ENCODE measurements at places on chromosomes 3 and 15. TPM values are rescaled to one million over a fixed set of nuclear protein-coding genes. Genes with fewer than 3 reads are reported as not detected.

Gene PPP1R2
- 93.6 TPM for total RNA-seq

Gene PLSCR2
- total RNA-seq: not detected

Gene THAP10
- not detected for total RNA-seq

Gene CSPG4
- total RNA-seq: not detected

DNA sequence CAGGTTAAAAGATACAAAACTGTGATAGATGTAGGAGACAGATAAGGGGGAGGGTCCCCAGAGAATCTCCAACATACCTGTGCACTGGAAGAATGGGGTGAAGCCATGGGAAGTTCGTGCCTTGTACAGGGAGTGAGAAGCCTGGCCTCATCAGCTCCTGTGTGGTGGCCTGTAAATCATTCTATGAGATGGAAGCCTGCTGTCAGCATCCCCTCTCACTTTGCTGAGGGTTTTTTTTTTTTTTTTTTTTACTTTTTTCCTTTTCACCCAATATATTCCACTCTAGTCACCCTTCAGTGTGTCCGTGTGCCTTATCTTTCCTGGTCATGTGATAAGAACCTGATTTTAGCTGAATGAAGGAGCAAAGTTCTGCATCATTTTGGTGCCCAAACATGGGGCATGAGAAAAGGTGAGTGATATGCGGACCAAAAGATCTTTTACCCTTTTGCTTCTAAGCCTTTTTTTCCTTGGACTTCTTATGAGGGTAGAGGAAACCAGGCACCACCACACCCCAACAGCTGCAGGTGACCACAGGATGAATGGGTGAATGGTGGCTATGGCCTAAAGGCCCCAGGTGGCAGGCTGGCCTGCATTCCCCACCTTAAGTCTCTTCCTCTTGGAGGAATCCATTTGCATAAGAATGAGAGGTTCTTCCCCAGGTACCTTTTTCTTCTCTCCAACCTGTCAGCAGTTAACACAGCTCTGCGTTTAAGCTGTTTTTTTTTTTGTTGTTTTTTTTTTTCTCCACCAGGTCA is 1345.0 kb downstream of the NSUN3 start:
- no peaks in the 10 kb centered on the region for H3K27me3 ChIP-seq
- no peaks in the 10 kb centered on the region for H3K4me1 ChIP-seq
- DNase-seq: no peak
- H3K4me3 ChIP-seq: no peak overlapping the region
- H3K27ac ChIP-seq: no peak overlapping the region

GRCh38 chr3:164477403-164477802 is 600.9 kb downstream of the SI start:
- H3K27ac ChIP-seq: no peak overlapping the region
- no peak for DNase-seq
- no peak overlapping the region for H3K4me3 ChIP-seq
- no peaks in the 10 kb centered on the region for H3K4me1 ChIP-seq
- no peaks in the 10 kb centered on the region for H3K36me3 ChIP-seq

GRCh38 chr15:35885870-35886269 is 339.9 kb upstream of the DPH6 start:
- H3K4me3 ChIP-seq: no peak overlapping the region
- no peaks in the 10 kb centered on the region for H3K27me3 ChIP-seq
- no peak for DNase-seq

DNA sequence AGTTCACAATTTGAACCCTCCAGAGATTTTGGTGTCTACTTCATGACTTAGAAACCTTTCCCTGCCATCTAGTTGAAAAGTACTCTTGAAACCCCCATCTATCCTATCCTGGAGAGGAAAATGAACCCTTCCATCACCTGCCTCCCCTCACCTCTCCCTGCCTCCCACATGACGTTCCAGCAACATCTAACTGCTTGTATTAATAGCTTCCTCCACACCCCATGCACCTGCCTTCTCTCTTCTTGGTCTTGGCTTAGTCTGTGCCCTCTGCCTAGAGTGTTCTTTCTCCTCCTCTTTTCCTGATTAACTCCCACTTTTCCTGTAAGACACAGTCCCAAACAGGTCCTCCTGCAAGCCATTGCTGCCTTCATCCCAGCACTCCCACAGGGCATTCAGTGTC is 107.8 kb downstream of the LIPC start:
- peaks cover 17% of the 10 kb centered on the region for H3K4me1 ChIP-seq
- peaks cover 3% of the 10 kb centered on the region for H3K27me3 ChIP-seq
- H3K4me3 ChIP-seq: no peak overlapping the region

DNA sequence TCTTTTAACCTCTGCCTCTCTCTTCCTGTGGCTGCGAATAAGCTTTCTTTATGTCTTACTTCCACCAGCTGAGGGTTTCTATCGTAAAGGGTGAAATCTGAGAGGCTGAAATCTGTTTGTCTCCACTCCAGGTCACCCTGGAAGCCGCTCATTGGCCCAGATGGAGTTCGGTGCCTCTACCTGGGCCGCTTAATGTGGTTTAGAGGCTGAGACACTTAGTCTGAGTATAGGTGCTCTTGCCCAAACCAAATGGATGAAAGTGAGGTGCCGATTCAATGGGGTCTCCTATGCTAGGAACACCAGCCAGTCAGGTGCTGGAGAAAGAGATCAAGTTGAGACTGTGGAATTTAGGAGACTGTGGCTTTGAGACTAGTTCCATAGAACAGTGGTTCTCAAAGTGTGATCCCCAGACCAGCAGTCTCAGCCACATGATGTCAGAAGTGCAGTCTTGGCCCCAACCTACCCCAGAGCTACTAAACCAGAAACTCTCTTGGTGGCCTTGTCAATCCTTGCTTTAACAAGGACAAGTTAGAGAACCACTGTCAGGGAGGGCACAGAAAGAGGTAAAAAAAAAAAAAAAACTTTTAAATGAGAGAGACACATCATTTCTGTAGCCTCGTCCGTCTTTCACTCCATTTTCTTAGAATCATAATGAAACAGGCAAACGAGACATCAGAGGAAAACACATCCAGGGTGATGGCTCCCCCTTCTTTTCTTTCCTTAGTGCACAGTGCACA is 54.9 kb upstream of the CCR2 start:
- H3K36me3 ChIP-seq: peaks cover 2% of the 10 kb centered on the region
- peaks cover 71% of the 10 kb centered on the region for H3K4me1 ChIP-seq
- peak overlapping the region; percentile 69 for H3K4me3 ChIP-seq

GRCh38 chr15:64685230-64685888 is 90.0 kb downstream of the RBPMS2 start:
- no peaks in the 10 kb centered on the region for H3K27me3 ChIP-seq
- no peak overlapping the region for H3K27ac ChIP-seq
- H3K36me3 ChIP-seq: peaks cover 7% of the 10 kb centered on the region
- no peaks in the 10 kb centered on the region for H3K4me1 ChIP-seq
- H3K4me3 ChIP-seq: no peak overlapping the region

- peaks cover 2% of the 10 kb centered on the region for H3K27me3 ChIP-seq
- H3K27ac ChIP-seq: peak overlapping the region; percentile 44
- no peak for DNase-seq
- peaks cover 22% of the 10 kb centered on the region for H3K4me1 ChIP-seq
Observed at GRCh38 chr15:38576837-38577236, 12.2 kb upstream of the RASGRP1 start.

DNA sequence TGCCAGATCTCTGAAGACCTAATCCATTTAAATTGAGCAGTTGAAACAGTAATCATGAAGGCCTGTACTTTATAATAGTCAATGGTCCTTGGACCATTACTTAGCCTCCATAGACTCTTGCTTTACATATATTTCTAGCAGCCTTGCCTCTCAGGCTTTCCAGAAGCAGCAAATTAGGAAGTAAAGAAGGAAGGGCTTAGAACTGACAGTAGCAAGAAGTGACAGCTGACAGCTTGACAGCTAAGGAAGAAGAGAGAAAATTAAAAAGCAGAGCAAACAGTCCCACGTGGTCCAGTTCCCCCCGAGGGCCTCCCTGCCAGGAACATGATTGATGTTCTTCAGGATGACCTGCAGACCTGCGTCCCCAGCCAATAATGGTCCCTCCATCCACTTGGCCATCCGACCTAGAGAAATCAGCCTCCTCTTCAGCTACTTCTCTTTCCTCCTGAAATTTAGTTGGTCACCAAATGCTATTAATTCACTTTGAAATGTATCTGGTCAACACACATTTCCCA is 15.0 kb upstream of the PSMD6 start:
- H3K4me3 ChIP-seq: no peak overlapping the region
- peaks cover 3% of the 10 kb centered on the region for H3K4me1 ChIP-seq
- no peaks in the 10 kb centered on the region for H3K36me3 ChIP-seq
- peaks cover 24% of the 10 kb centered on the region for H3K27me3 ChIP-seq

GRCh38 chr15:58369956-58370355 is 61.8 kb upstream of the LIPC start:
- H3K36me3 ChIP-seq: peaks cover 20% of the 10 kb centered on the region
- no peak for DNase-seq
- no peak overlapping the region for H3K27ac ChIP-seq
- H3K4me3 ChIP-seq: peak overlapping the region; percentile 84

GRCh38 chr15:35667908-35668307 is 121.9 kb upstream of the DPH6 start:
- H3K27me3 ChIP-seq: peaks cover 5% of the 10 kb centered on the region
- DNase-seq: no peak
- H3K36me3 ChIP-seq: peaks cover 1% of the 10 kb centered on the region
- H3K27ac ChIP-seq: no peak overlapping the region
- H3K4me1 ChIP-seq: peaks cover 7% of the 10 kb centered on the region
- no peak overlapping the region for H3K4me3 ChIP-seq

DNA sequence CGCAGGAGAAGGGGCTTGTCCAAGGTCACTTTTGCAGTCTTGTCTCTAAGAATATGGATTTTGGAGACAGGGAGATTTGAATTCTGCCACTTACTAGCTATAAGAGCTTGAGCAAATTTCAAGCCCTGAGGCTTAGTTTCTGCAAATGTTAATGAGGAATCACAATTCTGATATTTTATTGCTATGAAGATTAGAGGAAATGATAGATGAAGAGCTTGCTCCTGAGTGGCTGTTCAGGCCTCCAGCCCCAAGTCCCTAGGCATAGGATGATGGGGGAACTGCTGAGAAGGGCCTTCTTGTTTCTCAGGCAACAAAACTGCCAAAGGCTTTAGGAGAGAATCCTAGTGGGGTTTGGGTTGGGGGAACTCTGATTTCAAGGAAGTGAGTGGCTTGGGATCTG is 18.8 kb upstream of the PSTPIP1 start:
- H3K4me3 ChIP-seq: peak overlapping the region; percentile 63
- no peak for DNase-seq
- no peaks in the 10 kb centered on the region for H3K27me3 ChIP-seq
- H3K36me3 ChIP-seq: peaks cover 3% of the 10 kb centered on the region
- H3K4me1 ChIP-seq: peaks cover 27% of the 10 kb centered on the region

All from activated naive CD8-positive, alpha-beta T cell treated with anti-CD3 and anti-CD28 coated beads, Interleukin-2, amount 10 ng/mL, durations not matched to agents 7 days and 5 days (primary cell).